ENCODE measurements at places on chromosomes 5 and 9.

DNA sequence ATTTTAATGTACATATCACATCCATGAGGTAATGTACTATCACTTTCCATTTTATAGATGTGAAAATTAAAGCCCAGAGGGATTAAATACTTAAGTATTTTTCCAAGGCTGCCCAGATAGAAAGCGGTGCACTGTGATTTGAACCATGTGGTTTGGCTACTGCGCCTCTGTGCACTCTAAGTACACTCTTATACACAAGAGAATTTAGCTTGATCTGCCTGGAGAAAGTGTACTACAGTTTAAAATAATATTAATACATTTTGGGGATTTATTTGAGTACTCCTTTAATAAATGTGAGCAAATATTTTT, 360.4 kb upstream of the ACTBL2 start:
- DNase-seq: no peak

- no peak for DNase-seq
Measured at GRCh38 chr5:146060221-146060585, 45.2 kb downstream of the PLAC8L1 start.

- no peak for DNase-seq
Measured at GRCh38 chr5:177098120-177098469, 11.4 kb downstream of the FGFR4 start.

DNA sequence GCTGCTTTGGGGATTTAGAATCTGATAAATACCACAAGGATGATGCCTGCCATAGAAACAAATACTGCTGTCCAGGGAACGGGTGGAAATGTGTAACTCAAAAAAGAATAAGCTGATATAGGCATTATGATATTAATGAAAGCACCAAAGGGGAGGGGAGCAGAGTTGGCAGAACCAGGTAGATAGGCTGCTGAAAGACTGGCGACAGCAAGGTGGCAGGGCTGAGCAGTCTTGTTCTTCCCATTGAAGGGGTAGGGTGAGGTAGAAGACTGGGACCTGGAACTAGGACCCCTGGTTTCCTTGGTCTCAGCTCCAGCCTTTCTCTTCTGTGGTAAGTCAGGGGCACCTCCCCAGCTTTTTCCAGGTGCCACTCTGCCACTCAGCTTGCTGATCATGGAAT, 31.4 kb upstream of the TMOD1 start:
- no peak for DNase-seq

- DNase-seq: no peak
Measured at GRCh38 chr9:126113756-126114408, 212.7 kb upstream of the MVB12B start.

DNA sequence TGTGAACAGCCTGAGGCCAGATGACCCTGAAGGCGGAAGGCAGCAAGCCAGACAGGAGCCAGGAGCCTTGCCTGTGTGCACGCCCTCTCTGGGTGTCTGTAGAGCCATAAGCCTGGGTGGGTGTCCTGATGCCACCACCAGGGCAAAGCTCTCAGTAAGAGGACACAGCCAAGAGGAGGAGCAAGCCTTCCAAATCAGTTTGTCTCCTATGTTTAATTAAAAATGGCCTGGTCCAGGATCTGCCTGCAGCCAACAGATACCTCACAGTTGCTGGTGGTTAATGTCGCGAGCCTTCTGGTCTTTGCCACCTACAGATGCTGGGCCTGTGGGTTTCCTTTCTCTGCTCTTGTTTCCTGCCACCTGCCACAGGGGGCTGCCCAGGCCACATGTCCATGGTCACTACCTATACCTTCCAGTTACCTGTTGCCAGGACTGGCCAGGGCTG, 56.9 kb downstream of the SYK start:
- no peak for DNase-seq

- DNase-seq: no peak
Measured at GRCh38 chr5:120602033-120602432, 137.9 kb downstream of the PRR16 start.

DNA sequence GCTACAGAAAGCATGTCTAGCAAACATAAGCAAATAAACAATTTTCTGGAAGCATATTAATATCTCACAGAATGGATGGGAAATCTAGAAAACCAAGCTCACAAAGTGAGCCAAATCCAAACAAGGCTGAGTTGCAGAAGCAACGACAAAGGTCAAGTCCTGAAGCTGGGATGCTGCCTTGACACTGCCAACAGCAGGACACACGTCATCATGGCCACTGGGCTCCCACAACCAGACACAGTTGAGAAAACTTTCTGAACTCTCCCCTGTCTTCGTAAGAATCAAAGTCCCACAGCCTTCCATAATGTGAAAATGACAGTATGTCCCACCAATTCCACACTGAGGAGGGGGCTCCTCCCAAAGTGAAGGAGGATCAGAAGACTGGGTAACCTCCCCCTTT, 37.6 kb downstream of the EPB41L4A start:
- DNase-seq: no peak

GRCh38 chr5:108536321-108536720, 154.4 kb upstream of the FBXL17 start:
- DNase-seq: no peak

DNA sequence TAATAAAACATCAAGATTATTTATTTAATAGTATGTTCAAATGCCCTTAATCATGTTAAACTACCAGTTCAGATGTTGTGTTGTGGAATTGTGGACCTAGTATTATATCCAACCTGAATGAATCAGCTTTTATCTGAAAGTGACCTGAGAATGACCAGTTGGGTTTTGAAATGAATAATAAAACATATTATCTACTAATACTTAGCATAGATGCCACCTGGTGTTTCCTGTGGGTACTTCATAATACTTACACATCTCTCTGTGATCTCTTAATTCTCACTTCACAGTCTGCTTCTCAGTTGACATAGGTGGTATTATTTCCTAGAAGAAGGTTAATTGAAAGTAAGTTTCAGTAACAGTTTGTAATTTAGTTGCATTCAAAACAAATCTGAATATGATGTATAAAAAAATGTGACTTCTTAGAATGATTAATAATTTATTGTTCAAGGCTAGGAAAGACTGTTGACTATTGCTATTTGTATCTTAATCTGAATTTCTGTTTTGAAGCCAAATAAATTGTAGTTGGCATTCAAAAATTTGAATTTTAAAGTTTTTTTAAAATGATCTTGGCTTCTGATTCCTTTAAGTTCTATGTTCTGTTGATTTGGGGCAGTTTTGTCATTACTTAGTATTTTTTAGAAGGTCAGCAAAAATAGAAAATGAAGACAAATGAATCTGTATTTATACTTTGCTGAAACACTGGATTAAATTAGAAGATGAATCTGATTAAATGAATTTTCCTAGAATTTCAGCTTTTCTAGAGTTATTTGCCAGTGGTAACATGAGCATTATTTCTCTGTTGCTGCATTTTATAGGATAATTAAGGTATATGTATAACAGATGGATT, 48.2 kb downstream of the KIF2A start:
- no peak for DNase-seq

DNA sequence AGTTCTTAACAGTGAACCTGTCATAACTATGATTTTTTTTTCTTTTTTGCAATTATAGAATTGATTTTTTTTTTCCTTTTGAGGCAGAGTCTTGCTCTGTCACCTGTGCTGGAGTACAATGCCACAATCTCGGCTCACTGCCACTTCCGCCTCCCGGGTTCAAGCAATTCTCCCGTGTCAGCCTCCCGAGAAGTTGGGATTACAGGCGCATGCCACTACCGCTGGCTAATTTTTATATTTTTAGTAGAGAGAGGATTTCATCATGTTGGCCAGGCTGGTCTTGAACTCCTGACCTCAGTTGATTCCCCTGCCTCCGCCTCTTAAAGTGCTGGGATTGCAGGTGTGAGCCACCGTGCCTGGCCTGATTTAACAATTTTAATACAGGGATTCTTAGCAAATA, 21.4 kb downstream of the UGCG start:
- DNase-seq: no peak

GRCh38 chr9:121133104-121133816, 58.5 kb downstream of the CNTRL start:
- DNase-seq: no peak

- DNase-seq: no peak
Measured at GRCh38 chr9:99181621-99182020, 40.1 kb downstream of the ALG2 start.

- no peak for DNase-seq
Measured at GRCh38 chr5:143653256-143653655, 158.7 kb upstream of the HMHB1 start.

DNA sequence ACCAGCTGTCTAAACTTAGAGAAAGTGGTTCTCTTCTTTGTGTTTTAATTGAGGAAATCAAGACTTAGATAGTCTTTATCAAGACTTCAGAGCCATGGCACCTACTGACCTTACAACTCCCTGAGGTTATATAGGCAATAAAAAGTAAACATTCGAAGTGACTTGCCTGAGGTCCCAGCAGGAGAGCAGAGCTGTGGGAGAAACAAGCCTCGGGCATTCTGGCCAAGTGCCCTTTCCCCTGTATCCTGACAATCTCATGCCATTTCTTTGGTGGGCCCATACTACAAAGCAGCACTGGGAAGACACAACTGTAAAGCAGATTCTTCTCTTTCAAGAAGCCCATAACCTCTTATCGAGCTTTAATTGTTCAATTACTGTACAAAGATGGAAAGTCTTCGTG, 23.1 kb downstream of the FREM1 start:
- DNase-seq: no peak
